ENCODE measurements at places on chromosomes 11 and 22. TPM values are rescaled to one million over a fixed set of nuclear protein-coding genes. Genes with fewer than 3 reads are reported as not detected.
A peak's percentile ranks its signal among the peaks of the same experiment; 100 is the strongest.

DNA sequence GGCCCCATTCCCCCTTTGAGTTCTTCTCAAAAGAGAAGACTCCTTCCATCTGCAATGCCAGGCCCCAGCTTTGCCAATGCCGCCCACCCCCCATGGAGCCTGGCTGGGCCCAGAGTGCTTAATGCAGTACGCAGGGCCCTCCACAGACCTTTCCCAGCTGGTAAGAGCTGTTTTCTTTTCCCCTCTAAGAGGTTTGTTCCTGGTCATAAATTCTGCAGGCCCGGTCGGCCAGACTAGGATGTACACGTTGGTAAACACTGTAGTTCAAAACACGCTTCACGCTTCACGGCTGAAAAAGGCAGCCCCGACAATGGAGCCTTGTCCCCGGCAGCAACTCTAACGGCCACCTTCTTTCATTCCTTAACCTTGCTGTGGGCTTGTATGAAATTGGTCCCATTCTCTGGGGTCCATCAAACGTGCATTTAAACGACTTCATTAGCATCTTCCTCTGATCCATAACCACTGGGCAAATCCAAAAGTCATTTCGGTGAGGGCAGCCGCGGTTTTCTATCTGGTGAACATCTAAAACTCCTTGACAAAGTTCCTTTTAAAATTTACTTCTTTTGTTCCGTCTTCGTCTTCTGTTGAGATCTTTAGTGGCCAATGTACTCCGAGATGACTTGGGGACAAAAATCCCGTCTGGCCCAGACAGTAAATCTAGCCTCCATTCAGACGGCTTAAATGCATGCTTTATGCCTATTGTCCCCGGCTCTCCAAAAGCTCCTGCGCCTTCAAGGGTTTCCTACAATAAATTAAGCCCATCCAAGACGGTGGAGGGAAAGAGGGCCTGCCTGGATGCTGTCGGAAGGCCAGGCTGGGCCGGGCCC lies 60.0 kb upstream of the MYEOV start:
- no peaks in the 10 kb centered on the region for H3K36me3 ChIP-seq
- H3K4me1 ChIP-seq, result peaks cover 21% of the 10 kb centered on the region
- DNase-seq, result no peak
- H3K27me3 ChIP-seq, result peaks cover 3% of the 10 kb centered on the region
- peak overlapping the region; percentile 37 for H3K27ac ChIP-seq

- DNase-seq, result no peak
- peaks cover 30% of the 10 kb centered on the region for H3K4me1 ChIP-seq
- no peak overlapping the region for H3K4me3 ChIP-seq
- peaks cover 4% of the 10 kb centered on the region for H3K27me3 ChIP-seq
- H3K36me3 ChIP-seq, result no peaks in the 10 kb centered on the region
- H3K27ac ChIP-seq, result no peak overlapping the region
Observed at GRCh38 chr22:49934891-49935557, 16.6 kb downstream of the CRELD2 start.

- H3K4me3 ChIP-seq, result no peak overlapping the region
- H3K36me3 ChIP-seq, result peaks cover 4% of the 10 kb centered on the region
- H3K27ac ChIP-seq, result no peak overlapping the region
- H3K27me3 ChIP-seq, result no peaks in the 10 kb centered on the region
- no peak for DNase-seq
- H3K4me1 ChIP-seq, result peaks cover 24% of the 10 kb centered on the region
Observed at GRCh38 chr11:57197762-57198161, 16.0 kb downstream of the LRRC55 start.

GRCh38 chr11:114846416-114846791 lies 168.1 kb downstream of the NXPE2 start:
- H3K27me3 ChIP-seq, result peaks cover 23% of the 10 kb centered on the region
- no peak overlapping the region for H3K4me3 ChIP-seq

GRCh38 chr11:128572965-128573364 lies 14.4 kb downstream of the ETS1 start:
- DNase-seq, result no peak
- no peak overlapping the region for H3K27ac ChIP-seq
- H3K36me3 ChIP-seq, result no peaks in the 10 kb centered on the region
- no peak overlapping the region for H3K4me3 ChIP-seq
- H3K27me3 ChIP-seq, result peaks cover 50% of the 10 kb centered on the region

DNA sequence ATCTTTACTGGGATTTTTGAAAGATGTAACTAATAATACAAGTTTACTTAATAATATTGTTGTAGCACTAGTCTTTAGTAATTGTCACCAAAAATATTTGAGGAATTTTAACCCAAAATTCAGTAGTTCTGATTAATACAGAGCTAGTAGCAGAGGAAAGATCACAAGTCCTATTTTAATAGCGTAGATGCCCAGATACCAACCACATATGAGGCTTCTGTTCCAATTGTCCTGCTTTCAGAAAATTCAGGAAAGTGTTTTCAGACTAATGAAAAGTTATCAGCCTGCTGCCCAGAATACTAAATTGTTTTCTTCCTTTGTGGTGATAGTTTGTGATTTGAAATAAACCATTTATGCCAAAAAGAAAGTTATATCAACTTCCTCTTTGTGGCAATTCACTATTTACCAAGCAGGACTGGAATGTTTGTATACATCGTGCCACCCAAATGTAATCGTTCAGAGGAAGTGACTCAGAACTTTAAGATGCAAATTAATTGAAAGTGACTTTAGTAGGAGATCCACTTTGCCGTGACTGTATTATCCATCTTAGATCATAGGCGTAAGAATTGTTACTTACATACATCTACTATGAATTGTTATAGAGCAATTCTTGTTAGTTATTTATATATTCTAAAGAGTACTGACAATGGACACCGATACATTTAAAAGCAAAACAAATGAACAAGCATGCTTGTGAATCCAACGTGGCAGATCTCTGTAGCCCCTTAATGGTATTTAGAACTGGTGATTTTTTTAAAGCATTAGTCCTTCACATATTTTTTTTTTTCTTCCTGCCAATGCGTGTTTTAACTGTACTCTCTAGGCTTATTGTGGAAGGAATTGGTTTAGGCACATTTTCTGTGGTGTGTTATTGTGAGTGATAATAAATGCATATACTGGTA lies 231.0 kb downstream of the DDX10 start:
- peak overlapping the region; percentile 37 for H3K27ac ChIP-seq
- DNase-seq, result no peak
- H3K4me1 ChIP-seq, result peaks cover 26% of the 10 kb centered on the region

DNA sequence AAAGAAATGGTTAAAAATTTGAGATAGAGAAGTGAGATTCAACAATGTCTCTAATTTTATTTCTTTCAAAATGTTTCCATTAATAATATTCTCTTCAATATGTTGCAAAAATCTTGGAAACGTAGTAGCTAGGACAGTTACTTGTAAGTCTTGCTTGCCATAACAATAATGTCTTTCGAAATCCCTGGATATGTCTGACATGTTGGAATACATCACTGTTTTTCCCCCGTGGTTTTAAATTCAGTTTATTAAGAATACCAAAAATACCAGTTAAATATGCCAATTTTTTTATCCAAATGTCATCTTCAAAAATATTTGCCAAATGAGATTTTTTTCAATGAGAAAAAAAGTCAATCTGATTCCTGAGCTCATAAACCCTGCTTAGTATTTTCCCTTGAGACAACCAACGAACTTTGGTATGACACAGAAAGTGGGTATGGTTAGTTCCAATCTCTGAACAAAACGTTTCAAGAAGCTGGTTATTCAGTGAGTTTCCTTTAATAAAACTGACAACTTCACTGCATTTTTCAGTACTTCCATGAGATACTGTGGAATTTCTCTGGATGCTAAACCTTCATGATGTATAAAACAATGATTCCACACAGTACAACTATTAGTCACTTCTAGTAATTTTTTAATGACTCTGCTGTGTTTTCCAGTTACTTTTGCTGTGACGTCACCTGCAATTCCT lies 36.7 kb upstream of the AMPD3 start:
- H3K36me3 ChIP-seq, result peaks cover 6% of the 10 kb centered on the region
- H3K4me3 ChIP-seq, result no peak overlapping the region
- peaks cover 13% of the 10 kb centered on the region for H3K27me3 ChIP-seq
- peaks cover 10% of the 10 kb centered on the region for H3K4me1 ChIP-seq

- no peaks in the 10 kb centered on the region for H3K36me3 ChIP-seq
- no peak for DNase-seq
- H3K27ac ChIP-seq, result no peak overlapping the region
- peaks cover 10% of the 10 kb centered on the region for H3K4me1 ChIP-seq
Observed at GRCh38 chr22:50695421-50696250, 23.0 kb downstream of the SHANK3 start.

DNA sequence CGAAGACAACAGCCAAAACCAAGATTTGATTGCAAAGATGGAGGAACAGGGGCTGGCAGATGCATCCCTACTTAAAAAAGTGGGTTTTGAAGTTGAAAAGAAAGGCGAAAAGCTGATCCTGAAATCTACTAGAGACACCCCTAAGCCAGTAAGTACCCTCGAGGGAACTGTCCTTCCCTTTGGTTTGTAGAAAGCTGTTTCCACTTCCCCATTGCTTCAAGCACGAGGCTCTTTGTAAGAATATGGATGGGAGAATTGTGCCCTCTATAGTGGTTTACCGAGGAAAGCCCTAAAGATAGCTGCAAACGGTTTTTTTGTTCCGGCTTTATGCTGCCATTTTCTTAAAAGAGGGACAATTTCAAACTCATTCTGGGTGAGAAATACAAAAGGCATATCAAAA lies 133.9 kb downstream of the WNT7B start:
- H3K4me1 ChIP-seq, result peaks cover 88% of the 10 kb centered on the region
- H3K36me3 ChIP-seq, result peaks cover 4% of the 10 kb centered on the region
- H3K27ac ChIP-seq, result peak overlapping the region; percentile 86
- peak overlapping the region; percentile 80 for H3K4me3 ChIP-seq

Gene PLAAT2
- not detected for total RNA-seq

Gene LIF
- total RNA-seq, result 0.57 TPM

Gene RTL10
- total RNA-seq, result 26.7 TPM

Gene CD3G
- not detected for total RNA-seq

Data from neural crest cell (in vitro differentiated cells).